Small intestine (tissue), 16 donors: ENCODE measurements at places on chromosomes 13 and 19.

DNA sequence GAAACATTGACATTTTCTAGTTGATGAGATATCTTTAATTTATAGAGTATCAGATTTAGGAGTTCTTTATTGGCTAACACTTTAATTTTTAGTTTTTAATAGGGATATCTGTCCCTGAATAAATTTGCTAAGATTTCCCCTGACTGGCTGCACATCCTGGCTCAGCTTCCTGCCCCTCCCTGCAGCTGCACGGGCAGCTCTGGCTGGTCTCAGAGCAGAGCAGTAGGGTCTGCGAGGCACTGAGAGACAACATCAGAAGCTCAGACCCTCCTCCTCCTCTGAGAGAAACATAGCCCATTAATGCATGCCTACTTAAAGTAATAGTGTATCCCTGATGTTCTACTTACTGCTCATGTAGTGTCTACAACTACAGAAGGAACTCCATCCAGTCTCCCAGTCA is 139.2 kb downstream of the TNFSF13B start:
- DNase-seq: no peak

GRCh38 chr19:3389446-3389778 is 23.0 kb downstream of the NFIC start:
- DNase-seq: no peak

- peak; percentile 23 for DNase-seq
These were observed 23.2 kb upstream of the GTF3A start for GRCh38 chr13:27401210-27401609.

DNA sequence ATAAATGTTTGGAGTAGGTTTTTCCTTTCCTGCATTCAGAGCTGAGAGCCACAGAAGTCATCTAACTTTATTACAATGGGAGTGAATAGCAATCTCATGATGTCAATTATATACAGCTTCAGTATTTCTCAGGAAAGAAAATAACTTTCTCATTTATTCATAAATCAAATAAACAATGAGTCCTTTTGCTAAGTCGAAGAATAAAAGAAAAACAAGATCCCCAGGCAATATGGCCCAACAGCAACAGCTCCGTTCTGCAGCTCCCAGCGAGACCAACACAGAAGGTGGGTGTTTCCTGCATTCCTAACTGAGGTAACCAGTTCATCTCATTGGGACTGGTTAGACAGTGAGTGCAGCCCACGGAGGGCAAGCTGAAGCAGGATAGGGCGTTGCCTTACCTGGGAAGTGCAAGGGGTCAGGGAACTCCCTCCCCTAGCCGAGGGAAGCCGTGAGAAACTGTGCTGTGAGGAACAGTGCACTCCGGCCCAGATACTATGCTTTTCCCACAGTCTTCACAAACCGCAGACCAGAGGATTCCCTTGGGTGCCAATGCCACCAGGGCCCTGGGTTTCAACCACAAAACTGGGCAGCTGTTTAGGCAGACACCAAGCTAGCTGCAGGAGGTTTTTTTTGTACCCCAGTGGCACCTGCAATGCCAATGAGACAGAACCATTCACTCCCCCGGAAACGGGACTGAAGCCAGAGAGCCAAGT is 128.2 kb downstream of the SLITRK1 start:
- no peak for DNase-seq

GRCh38 chr19:33273881-33274662 is 28.3 kb downstream of the CEBPA start:
- DNase-seq: peak; percentile 84

- DNase-seq: no peak
These were observed 23.2 kb upstream of the MTUS2 start for GRCh38 chr13:28796938-28797257.

DNA sequence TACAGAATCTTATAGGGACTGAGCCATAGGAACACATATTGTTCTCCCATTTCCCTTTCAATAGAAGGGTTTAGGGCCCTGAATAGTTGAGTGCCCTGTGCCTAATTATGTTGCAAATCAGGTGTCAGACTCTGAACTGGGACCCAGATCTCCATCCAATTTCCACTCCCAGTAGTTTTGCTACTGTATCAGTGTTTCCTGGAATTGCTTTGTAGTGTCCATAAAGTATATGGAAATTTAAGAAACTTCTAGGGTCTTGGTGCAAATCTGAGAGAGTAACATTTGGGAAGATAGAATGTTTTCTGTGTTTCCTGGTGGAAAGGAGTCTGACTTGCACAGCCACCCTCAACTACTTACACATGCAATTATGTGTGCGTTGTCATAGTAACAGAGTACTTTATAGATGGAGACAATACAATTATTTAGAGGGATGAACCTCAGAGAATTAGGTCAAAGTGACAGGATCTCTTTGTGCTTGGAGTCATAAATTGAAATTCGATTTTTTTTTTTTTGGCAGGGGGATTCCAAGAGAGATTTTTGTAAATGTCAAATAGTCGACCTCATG is 646 bp upstream of the SLC10A2 start:
- DNase-seq: no peak

- peak; percentile 4 for DNase-seq
These were observed 541.0 kb downstream of the RFC3 start for GRCh38 chr13:34358811-34359513.

DNA sequence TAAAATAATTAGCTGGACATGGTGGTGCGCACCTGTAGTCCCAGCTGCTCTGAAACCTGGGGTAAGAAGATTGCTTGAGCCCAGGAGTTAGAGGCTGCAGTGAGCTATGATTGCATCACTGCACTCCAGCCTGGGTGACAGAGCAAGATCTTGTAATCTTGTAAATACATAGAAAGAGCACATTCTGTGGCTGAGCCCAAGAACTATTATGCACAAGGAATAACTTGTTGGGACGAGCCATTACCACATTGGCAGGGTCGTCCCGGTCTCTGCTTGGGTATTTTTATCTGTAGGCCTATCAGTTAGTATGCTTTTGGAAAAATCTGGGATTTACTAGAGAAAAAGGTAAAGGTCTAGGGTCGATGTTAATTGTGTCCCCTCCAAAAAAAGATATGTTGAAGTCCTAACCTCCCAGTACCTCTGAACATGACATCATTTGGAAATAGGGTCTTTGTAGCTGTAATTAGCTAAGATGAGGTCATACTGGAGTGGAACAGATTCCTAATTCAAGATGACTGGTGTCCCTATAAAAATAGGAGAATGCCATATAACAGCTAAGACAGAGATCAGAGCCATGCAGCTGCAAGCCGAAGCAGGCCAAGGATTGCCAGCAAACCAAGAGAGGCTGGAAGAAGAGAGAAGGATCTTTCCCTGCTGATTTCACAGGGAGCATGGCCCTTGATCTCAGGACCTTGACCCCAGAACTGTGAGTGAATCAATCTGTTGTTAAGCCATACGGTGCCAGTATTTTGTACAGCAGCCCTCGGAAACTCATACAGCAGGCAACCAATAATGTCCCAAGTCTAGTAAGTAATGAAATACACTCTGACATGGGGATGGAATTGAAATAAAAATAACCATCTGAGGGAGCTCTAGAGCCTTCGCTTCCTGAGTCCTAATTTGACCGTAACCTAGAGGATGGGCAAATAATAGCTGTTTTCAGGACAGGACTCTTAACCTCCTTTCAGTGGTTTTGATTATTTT is 77.0 kb downstream of the TM9SF2 start:
- peak; percentile 20 for DNase-seq

DNA sequence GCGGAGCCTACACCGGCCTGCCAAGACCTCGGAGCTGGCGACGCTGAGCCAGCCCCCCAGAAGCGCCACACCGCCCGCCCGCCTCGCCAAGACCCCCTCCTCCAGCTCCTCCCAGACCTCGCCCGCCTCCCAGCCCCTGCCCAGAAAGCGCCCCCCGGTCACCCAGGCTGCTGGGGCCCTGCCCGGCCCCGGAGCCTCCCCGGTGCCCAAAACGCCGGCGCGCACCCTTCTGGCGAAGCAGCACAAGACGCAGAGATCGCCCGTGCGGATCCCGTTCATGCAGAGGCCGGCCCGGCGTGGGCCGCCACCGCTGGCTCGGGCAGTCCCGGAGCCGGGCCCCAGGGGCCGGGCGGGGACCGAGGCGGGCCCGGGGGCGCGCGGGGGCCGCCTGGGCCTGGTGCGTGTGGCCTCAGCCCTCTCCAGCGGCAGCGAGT is 10.2 kb downstream of the C19orf25 start:
- peak; percentile 54 for DNase-seq

GRCh38 chr13:23547000-23547590 is 23.1 kb upstream of the TNFRSF19 start:
- DNase-seq: no peak

DNA sequence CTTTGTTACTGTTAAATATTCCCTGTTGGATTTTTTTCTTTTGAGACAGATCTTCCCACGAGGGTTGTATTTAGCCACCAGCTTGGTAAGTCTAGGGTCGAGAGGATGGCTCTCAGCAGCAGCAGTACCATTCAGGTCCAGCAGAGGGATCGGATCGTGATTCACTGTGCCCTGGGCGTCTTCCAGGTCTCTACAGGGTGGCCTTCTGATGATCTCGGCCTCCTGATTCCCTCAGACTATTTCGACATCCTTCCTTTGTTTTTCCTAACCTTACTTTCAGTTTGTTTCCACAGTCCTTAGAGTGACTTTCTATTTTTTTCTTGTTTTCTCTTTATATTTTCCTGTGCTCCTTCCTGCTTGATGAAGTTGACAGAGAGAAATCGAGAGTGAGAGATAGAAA is 1436.9 kb downstream of the UQCRFS1 start:
- no peak for DNase-seq

DNA sequence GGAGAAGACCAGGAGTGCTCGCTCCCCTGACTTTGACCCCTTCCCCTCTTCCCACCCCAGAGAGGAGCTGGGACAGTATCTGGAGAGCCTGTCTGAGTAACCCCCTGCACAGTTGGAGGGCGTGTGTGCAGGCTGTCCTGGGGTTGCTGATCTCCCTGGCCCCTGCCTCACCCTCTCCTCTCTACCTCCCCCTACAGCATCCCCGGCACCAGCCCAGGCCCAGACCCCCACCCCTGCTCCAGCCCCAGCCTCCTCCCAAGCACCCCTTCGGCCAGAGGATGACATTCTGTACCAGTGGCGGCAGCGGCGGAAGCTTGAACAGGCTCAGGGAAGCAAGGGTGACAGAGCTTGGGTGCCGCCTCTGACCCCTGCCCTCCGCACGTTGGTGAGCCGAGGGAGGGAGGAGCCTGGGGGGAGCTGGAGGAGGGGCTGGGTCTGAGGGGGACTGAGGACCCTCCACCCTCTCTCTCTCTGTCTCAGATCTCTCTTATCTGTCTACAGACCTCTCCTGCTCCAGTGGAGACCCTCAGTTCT is 8.7 kb downstream of the PROSER3 start:
- DNase-seq: no peak

- peak; percentile 70 for DNase-seq
These were observed 1.4 kb upstream of the ICAM1 start for GRCh38 chr19:10269333-10270179.

DNA sequence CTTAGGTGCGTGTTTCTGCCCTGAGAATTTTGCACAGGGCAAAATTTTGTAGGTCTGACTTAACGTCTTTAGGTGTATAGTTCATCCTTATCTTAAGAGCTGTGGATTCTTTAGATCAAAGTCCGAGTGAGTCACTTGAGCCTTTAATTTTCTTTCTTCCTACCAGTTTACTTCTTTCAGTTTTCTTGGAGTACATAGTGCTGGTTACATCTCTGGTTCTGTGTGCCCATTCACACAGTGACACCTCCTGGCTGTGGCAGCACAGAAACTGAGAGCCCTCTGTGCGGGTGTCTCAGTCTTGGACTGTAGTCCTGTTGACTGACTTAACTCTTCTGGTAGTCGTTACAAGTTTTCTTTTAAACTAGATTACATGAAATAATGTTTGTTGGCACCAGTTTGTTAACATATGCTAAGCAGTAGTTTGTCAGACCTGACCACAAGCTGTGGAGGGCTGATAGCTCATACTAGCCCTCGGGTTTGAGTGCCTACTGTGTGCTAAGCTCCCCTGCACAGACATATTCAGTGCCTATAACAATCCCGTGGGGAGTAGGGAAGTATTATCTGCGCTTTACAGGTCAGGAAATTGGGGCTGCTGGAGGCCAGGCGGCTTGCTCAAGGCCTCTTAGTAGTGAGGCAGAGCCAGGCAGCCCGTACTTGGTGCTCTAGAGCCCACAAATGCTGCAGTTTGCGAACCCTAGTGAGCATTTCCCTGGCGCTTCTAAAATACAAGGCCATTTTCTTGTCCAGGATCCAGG is 1.6 kb downstream of the GATAD2A start:
- peak; percentile 90 for DNase-seq

DNA sequence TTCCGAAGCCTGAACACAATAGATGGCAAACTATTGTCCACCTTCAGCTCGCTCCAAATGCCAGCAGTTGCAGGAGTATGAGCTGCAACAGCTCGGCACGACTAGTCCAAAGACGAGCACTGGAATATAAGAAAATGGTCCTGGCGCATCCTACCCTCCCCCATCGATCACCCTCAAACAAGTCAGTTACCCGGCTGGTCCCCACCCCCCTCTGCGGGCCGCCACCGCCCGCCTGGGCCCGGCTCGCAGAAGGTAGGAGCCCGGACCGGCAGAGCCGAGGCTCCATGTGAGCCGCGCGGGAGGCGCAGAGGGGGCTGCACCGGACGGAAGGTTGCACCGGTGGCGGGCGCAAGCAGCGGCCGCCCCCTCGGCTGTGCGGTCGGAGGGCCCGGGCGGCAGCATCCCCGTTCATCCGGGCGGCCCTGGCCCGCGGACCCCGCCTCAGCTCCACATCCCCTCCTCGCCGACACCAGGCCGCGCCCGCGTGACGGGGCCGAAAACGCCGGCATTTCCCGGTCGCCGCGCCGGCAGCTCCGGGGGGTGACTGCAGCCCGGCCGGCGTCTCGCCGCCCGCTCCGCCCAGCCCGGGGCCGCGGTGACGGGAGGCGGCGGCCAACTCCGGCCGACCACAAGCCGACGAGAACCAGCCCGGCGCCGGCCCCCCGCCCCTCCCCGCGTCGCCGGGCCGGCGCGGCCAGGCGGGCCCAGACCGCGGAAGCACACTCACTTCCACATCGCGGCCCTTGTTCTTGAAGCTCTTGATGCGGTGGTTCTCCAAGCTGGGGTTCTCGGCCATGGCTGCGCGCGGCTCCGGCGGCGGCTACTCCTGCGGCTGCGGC is 552 bp downstream of the KPNA3 start:
- peak; percentile 78 for DNase-seq

GRCh38 chr13:94716016-94716415 is 3.7 kb upstream of the SOX21 start:
- no peak for DNase-seq

DNA sequence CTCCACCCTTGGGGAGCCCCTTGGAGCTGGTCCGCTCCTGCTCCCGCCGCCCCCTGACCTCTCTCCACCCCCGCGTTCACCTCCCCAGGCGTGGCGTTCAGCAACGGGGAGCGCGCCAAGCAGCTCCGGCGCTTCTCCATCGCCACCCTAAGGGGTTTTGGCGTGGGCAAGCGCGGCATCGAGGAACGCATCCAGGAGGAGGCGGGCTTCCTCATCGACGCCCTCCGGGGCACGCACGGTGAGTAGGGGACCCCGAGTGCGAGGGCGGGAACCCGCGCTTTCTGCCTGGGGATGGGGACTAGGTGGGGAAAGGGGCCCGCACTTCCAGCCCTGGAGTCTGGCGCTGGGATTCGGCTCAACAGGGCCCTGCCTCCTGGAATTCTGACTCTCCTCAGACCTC is 1.7 kb downstream of the CYP2A13 start:
- no peak for DNase-seq

DNA sequence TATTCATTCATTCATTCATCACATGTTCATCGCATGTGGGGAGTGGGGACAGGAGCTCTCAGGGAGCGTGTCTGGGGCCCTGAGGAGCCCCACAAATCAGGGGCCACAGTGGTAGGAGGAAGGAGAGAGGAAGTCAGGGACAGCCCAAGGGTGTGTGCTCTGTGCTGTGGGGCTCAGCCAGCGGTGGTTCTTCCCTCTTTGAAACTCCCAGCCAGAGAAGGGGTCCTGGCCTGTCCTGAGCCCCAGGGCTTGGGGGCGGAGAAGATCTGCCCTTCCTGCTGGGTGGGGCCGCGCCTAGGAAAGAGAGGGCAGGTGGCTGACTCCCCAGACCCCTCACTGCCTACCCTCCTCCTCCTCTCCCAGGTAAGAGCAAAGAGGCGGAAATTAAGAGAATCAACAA is 14.6 kb downstream of the AP2A1 start:
- no peak for DNase-seq
